ENCODE measurements at places on chromosomes 2 and 18. TPM values are rescaled to one million over a fixed set of nuclear protein-coding genes. Genes with fewer than 3 reads are reported as not detected.

DNA sequence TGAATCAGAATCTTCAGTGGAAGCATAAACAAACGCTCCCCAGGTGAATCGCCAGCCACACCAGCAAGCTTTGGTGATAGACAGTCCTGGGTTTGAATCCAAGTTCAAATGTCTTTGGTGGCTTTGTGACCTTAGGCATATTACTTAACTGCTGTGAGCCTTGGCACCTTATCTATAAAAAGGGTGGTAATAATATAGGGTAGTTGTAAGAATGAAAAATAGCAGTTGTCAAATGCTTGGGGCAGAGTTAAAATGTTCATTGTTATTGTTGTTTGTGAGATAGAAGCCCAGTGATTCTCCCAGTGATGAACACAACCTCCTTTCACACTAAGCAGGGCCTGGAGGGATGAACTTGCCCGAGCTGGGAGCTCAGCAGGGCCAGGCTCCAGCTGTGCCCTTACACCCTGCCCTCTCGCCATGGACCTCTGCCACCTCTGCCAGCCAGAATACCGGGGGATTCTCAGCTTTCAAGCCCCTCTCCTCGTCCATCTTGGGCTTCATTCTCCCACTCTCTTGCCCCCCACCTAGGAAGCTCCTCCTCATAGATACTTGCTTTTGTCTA, 6.1 kb upstream of the TMBIM1 start:
- no peaks in the 10 kb centered on the region for H3K27me3 ChIP-seq
- no peak for DNase-seq
- H3K36me3 ChIP-seq, result no peaks in the 10 kb centered on the region
- H3K4me1 ChIP-seq, result peaks cover 4% of the 10 kb centered on the region
- no peak overlapping the region for H3K27ac ChIP-seq

GRCh38 chr18:79581911-79582310, 97.7 kb upstream of the CTDP1 start:
- H3K27me3 ChIP-seq, result no peaks in the 10 kb centered on the region
- no peak for DNase-seq
- H3K4me3 ChIP-seq, result no peak overlapping the region

- no peak overlapping the region for H3K4me3 ChIP-seq
- DNase-seq, result no peak
- H3K27ac ChIP-seq, result no peak overlapping the region
Observed at GRCh38 chr2:176134035-176134434, 4.5 kb downstream of the HOXD8 start.

GRCh38 chr2:172296267-172297046, 130.9 kb upstream of the ITGA6 start:
- no peaks in the 10 kb centered on the region for H3K4me1 ChIP-seq
- H3K27me3 ChIP-seq, result peaks cover 3% of the 10 kb centered on the region
- H3K27ac ChIP-seq, result no peak overlapping the region
- no peaks in the 10 kb centered on the region for H3K36me3 ChIP-seq

DNA sequence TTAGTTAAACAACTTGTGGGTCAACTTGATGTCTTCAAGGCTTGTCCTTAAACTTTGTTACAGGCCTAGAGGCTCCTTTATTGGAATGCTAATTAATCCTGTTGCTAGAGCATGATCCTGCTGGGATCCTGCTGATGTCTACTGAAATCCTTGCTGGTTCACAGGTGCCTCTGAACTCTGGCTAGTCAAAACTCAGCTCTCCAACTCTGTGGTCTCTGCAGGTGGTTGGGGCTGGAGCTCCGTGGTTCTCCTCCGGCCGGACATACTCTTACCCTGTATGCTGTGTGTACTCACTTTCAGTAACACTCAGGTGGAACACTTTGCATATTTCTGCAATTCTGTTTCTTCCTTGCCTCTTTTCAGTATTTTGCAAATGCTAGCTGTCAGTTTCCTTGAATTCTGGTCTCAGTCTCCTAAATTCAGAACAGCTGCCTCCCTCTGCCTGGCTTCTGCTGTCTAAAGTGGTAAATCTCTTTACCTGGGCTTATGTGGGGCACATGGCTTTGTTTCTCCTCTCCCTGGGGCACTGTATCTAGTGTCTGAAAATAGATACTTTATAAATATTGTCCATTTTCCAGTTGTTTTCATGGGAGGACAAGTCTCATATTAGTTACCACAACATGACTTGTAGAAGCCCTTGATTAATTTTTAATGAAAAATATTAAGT, 113.0 kb downstream of the ATP9B start:
- DNase-seq, result no peak
- H3K4me3 ChIP-seq, result no peak overlapping the region
- no peaks in the 10 kb centered on the region for H3K4me1 ChIP-seq
- H3K36me3 ChIP-seq, result no peaks in the 10 kb centered on the region
- no peak overlapping the region for H3K27ac ChIP-seq

DNA sequence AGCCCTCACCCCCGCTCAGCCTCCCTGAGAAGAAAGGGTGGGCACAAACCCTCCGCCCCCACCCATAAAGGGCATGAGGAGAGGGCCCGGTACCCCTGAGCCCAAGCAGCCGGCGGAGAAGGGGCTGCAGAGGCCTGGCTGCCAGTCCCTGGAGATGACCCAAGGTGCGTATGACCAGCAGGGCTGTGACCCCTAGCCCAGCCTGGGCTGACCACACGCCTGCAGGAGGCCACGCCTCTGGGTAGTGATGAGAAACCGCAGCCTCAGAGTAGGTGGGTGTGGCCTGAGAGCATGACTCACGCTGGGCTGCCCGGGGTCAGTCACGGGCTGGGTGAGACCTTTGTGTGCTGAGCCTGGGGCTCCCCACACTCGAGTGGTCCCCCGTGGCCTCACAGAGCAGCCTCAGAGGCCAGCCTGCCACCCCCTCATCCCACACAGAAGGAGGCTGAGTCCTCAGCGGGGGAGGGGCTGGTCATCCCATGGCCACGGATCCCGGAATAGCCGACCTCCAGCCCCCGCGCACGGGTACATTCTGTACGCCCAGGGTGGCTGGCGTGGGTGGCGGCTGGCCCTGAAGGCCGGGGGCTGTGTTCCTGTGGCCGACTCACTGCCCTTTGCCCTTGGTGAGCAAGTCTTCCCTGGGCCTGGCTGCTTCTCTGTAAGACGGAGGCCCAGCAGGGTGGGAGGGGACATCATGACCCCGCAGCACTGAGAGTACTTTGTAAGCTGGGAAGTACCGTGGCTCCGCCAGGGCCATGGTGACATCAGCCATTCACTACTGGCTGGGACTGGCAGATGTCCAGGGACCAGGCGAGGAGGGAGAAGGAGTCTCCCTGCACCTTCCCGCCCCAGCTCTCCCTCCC, 110.8 kb upstream of the OTOS start:
- H3K27ac ChIP-seq, result peak overlapping the region; percentile 72
- H3K4me1 ChIP-seq, result peaks cover 13% of the 10 kb centered on the region
- DNase-seq, result peak; percentile 64
- H3K4me3 ChIP-seq, result no peak overlapping the region
- H3K27me3 ChIP-seq, result no peaks in the 10 kb centered on the region
- no peaks in the 10 kb centered on the region for H3K36me3 ChIP-seq

GRCh38 chr2:167480232-167480985, 592.1 kb downstream of the XIRP2 start:
- peaks cover 1% of the 10 kb centered on the region for H3K4me1 ChIP-seq
- no peaks in the 10 kb centered on the region for H3K36me3 ChIP-seq

- peaks cover 19% of the 10 kb centered on the region for H3K36me3 ChIP-seq
- no peak for DNase-seq
- H3K4me3 ChIP-seq, result no peak overlapping the region
- H3K27ac ChIP-seq, result no peak overlapping the region
- H3K27me3 ChIP-seq, result no peaks in the 10 kb centered on the region
Observed at GRCh38 chr2:241422350-241422749, 66.3 kb downstream of the FARP2 start.

DNA sequence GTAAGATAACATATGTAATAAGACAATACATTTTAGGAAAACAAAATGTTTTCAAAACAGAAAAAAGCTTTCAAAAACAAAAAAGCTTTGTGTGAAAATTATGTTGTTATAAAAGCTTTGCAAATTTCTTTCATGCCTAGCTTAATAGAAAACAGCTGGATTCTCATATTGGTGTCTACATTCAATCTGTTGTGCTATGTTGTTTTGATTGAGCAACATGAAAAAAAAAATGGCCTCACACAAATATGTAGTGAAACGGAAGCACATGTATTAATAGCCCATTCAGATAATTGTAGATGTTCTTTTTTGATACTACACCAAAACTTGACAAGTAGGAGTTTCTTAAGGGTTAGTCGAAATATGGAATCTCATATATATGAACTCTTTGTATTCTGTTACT, 197.5 kb downstream of the ZEB2 start:
- H3K4me3 ChIP-seq, result no peak overlapping the region
- H3K4me1 ChIP-seq, result no peaks in the 10 kb centered on the region
- DNase-seq, result no peak
- H3K27me3 ChIP-seq, result no peaks in the 10 kb centered on the region
- H3K27ac ChIP-seq, result no peak overlapping the region
- no peaks in the 10 kb centered on the region for H3K36me3 ChIP-seq

- no peaks in the 10 kb centered on the region for H3K36me3 ChIP-seq
- H3K4me1 ChIP-seq, result peaks cover 68% of the 10 kb centered on the region
- peak overlapping the region; percentile 83 for H3K4me3 ChIP-seq
- H3K27me3 ChIP-seq, result no peaks in the 10 kb centered on the region
- peak; percentile 69 for DNase-seq
- H3K27ac ChIP-seq, result no peak overlapping the region
Observed at GRCh38 chr2:73984922-73985307, 205 bp downstream of the TET3 start.

GRCh38 chr2:128772671-128773070, 454.0 kb upstream of the HS6ST1 start:
- no peaks in the 10 kb centered on the region for H3K4me1 ChIP-seq
- peak; percentile 21 for DNase-seq
- no peaks in the 10 kb centered on the region for H3K36me3 ChIP-seq
- no peak overlapping the region for H3K27ac ChIP-seq
- no peaks in the 10 kb centered on the region for H3K27me3 ChIP-seq
- no peak overlapping the region for H3K4me3 ChIP-seq

GRCh38 chr2:118457951-118458350, 369.7 kb downstream of the INSIG2 start:
- no peak for DNase-seq
- H3K27me3 ChIP-seq, result no peaks in the 10 kb centered on the region
- no peaks in the 10 kb centered on the region for H3K36me3 ChIP-seq
- no peaks in the 10 kb centered on the region for H3K4me1 ChIP-seq

DNA sequence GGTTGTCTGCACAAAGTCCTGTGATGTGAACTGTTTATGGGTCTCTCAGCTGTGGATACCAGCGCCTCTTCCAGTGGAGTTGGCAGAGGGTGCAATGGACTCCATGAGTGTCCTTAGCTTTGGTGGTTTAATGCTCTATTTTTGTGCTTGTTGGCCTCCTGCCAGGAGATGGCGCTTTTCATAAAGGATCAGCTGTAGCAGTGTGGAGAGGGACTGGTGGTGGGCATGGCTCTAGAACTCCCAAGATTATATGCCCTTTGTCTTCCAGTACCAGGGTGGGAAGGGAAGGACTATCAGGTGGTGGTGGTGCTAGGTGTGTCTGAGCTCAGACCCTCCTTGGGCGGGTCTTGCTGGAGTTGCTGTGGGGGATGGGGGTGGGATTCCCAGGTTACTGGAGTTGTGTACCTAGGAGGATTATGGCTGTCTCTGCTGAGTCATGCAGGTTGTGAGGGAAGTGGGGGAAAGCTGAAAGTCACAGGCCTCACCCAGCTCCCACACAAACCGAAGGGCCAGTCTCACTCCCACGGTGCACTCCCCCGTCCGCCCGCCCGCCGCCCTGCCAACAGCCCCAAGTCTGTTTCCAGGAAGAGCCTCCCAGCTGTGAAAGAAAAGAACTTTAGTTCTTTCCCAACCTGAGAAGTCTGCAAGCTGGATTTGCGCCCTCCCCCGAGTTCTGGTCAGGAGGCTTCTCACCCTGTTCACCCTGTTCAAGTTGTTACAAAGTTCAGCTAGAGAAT, 108.1 kb downstream of the MARCO start:
- H3K27me3 ChIP-seq, result no peaks in the 10 kb centered on the region
- no peaks in the 10 kb centered on the region for H3K36me3 ChIP-seq
- H3K27ac ChIP-seq, result no peak overlapping the region
- no peak overlapping the region for H3K4me3 ChIP-seq

DNA sequence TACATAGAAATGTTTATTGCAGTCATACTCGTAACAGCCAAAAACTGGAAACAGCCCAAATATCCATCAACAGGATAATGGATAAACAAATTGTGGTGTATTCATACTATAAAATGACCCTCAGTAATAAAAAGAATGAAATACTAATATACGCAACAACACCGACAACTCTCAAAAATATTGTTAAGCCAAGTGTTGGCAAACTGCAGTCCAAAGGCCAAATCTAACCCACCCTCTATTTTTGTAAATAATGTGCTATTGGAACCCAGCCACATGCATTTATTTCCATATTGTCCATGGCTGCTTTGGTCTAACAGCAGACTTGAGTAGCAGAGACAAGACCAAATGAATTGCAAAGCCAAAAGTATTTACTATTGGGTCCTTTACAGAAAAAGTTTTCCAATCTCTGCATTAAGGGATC, 151.0 kb downstream of the MREG start:
- no peaks in the 10 kb centered on the region for H3K27me3 ChIP-seq
- H3K36me3 ChIP-seq, result no peaks in the 10 kb centered on the region
- H3K4me1 ChIP-seq, result no peaks in the 10 kb centered on the region
- no peak for DNase-seq
- no peak overlapping the region for H3K4me3 ChIP-seq
- H3K27ac ChIP-seq, result no peak overlapping the region

DNA sequence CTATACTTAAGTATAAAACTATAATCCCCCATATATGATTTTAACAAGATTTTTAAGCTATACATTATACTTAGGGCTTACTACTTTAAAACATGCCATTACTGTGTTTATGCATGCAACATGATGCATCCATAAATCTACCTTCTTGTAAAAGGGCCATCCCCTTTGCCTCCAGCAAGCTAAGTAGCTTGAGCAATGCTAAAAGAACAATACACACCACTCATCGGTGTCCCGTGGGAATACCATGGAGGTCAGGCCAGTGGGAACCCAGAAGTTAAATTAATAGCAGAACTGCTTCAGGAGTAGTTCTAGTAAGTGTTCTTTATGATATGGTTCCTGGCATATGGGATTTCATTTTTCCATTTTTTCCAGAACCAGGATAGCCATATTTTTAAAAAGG, 37.8 kb downstream of the SH3RF3 start:
- H3K36me3 ChIP-seq, result no peaks in the 10 kb centered on the region
- H3K4me3 ChIP-seq, result no peak overlapping the region
- no peak for DNase-seq
- no peaks in the 10 kb centered on the region for H3K27me3 ChIP-seq
- no peak overlapping the region for H3K27ac ChIP-seq

SIX2 gene
- not detected for total RNA-seq

PLGLB1 gene
- total RNA-seq, result 90.0 TPM

CNTNAP5 gene
- total RNA-seq, result not detected

EFEMP1 gene
- 9.2 TPM for total RNA-seq

AAMP gene
- 79.9 TPM for total RNA-seq

SERPINB13 gene
- not detected for total RNA-seq

SLC4A3 gene
- 0.08 TPM for total RNA-seq

ALPI gene
- total RNA-seq, result not detected

ABCG8 gene
- total RNA-seq, result 81.2 TPM

MCEE gene
- total RNA-seq, result 24.1 TPM

CLEC4F gene
- 0.25 TPM for total RNA-seq

All from liver (tissue), 10 donors.